Stimulated activated CD8-positive, alpha-beta memory T cell treated with anti-CD3 and anti-CD28 coated beads, Interleukin-12 subunit alpha, Interleukin-12 subunit beta, amount 100 ng/mL, for 4 hours (primary cell): ENCODE measurements at places on chromosomes 6 and 20.

DNA sequence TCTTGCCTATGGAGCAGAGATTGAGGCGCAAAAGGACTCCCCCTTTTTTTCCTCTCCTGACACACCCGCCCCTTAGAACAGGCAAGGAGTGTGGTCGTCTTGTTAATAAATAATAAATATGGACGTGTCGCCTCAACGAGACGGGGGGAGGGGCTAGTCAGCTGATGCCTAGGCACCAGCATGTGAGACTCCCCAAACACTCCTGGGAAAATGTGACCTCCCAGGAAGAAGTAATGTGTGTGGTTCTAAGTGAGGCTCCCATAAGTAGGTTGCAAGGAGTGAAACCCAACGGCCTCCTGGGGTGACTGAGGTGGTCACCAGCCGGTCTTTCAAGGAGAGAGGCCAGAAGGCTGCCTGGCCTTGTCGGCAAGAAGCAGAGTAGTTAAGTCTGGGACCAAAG is 1.1 kb upstream of the FAXC start:
- DNase-seq, result no peak

- no peak for DNase-seq
These were observed 10.2 kb downstream of the DYNLRB1 start for GRCh38 chr20:34526466-34526865.

DNA sequence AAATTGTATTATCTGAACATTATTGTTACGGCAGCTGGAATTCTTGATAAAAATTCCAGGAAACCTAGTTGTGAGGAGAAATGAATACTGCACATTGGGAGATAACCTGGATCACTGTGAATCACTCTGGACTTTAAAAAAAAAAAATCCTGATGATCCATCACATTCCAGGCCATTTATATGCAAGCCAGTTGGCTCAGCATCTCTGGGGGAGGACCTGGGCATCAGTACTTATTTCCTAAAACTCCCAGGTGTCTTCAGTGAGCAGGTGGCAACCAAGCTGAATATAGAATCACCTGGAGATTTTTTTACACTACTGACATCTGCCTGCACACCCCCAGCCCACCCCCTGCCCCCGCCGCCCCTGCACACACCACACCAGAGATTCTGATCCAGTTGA is 39.1 kb upstream of the SIRT5 start:
- DNase-seq, result no peak

GRCh38 chr6:79001415-79001814 is 76.6 kb downstream of the PHIP start:
- no peak for DNase-seq

DNA sequence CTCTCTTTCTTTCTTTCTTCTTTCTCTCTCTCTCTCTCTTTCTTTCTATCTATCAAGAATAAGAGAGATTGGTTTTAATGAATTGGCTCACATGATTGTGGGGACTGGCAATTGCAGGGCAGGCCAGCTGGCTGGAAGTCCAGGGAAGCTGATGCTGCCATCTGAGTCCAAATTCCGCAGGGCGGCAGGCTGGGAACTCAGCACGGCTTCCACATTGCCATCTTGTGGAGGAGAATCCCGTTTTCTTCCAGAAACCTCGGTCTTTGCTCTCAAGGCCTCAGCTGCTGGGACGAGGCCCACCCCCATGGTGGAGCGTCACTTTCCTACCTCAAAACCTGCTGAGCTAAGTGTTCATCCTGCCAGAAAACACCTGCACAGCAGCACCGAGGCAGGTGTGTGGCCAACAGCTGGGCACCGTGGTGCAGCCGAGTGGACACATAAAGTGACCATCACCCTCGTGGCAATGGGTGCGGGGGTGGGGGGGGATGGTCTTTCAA is 58.8 kb upstream of the SLCO4A1 start:
- no peak for DNase-seq

GRCh38 chr6:154353626-154354025 is 3.0 kb downstream of the IPCEF1 start:
- DNase-seq, result no peak

- no peak for DNase-seq
These were observed 1235.4 kb upstream of the GJE1 start for GRCh38 chr6:140897349-140897748.

DNA sequence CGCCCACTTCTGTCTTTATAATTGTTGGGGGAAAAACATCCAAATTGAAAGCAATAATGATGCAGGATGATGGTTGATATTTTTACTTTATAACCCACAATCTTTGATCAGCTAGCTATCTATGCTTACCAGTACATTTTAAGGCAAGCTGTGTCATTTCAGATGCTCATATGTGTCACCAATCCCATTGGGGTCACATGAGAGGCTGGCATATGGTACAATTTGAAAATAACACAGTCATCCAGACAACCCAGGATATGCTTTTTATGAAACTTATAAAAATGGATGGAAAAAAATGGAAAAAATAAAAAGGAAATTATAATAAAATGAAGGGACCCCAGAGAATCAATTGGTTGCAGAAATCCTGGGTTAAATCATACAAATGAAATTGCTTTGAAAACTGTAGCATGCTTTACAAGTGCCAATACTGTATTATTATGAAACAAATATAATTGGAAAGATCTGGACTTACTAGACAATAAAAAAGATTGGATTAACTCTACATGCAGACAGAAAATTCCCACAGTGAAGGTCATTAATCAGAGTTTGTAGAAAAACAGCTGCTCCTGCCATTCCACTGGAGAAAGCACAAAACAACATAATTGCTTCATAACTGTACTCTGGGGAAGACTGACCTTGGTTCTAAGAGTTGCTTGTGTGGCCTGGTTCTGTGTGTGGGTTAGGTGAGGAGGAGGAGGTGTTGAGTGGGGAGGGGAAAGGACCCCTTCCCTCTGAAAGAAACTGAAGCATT is 13.3 kb upstream of the PRIM2 start:
- DNase-seq, result no peak

DNA sequence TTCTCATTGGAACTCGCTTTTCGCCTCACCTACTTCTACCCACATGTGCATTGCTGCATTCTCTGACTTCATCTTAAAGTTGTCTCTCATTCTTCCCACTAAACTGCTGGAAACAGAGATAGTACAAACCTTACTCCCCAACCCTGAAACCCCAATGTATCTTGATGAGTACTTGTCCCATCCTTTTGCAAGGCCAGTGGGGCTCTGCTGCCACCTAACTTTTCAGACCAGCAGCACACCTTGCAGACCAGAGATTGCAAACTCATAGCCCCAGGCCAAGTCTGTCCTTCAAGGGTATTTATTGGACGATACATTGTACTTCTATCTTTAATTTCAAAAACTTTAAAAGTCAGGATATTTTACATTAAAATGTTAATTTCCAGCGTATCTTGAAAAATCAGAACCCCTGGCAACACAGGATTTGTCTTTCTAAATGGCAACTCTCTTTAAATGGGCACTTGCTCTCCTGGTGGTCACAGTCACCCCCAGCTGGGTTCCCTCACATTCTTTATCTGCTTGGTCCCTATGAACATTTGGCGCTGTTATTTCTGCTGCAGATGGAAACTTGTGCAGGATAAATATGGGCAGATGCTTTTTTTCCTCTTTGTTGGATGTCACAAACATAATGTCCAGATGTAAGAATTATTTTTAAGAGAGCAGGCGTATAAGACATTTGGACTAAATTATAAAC is 83.9 kb downstream of the SOD2 start:
- DNase-seq, result no peak

- no peak for DNase-seq
These were observed 365.6 kb downstream of the FARS2 start for GRCh38 chr6:5626727-5627426.

GRCh38 chr20:49482621-49483017 is at the start of gene KCNB1:
Gene KCNB1 (minus strand): TSS chr20:49482668. CDS start chr20:49482480, 188 bp downstream.
- no peak for DNase-seq

GRCh38 chr6:158040051-158040803 is 58.6 kb downstream of the SYNJ2 start:
- DNase-seq, result no peak

DNA sequence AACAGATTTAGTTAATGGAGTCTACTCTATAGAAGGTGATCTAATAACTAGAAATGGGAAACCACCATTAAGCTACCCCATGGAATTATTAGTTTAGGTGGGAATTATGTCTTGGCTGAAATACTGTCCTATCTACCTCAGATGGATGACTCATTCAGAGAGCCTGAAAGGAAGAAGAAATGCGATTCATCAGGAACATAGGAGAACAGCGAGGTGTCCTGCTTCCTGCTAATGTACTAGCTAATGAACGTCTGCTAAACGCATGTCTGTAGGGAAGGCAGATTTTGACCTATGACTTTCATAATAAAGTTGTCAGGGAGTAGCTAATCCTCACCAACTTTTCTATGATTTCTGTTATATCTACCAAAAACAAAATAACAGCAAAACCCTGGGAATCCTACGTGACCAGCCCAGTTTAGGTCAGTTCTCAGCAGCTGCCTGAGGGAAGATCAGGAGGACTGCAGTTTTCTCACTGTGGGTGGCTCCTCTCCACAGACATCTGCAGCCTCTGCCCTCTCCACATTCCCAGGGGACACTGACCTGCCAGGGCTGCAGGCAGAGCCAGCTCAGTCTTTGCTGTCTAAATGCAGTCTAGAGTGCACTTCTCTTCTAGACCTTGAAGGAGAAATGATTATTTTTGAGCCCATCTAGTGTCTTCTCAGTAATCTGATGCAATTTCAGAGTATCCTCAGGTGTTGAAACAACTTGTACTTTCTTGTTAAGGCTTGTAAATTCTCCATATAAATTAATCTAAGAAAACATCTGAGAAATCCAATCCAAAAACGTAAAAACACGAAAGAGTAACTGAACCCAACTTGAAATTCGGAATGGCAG is 18.1 kb upstream of the SFT2D1 start:
- DNase-seq, result no peak

DNA sequence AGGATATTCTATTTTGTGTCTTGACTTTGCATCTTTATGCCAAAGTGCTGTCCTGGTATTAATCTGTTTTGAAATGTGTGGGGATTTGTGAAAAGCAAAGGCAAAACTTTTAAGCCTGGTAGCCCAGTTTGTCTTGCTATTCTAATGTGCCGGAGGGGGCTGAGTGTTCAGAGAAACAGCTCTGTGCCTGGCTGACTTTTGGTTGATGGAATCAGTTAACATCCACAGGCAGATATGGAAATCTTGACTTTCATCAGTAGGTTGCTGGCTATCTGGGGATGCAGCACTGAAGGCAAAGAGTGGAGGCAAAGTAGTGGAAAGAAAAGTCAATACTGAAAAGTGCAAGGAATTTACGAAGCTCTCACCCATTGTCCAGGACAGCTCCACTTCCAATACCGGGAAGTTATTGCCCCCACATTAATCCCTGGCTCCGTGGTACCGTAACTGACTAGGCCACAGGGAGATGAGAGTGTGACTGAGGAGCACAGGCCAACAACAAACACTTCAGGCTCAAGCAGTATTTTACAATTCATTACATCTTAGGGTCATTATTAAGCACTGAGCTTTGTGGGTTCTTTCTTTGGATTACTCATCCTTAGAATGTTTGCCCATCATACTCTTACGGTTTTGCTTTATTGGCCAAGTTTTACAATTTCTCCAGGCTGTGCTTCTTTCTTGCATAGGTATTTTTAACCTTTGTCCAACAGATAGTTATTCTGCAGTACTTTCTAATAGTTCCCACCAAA is 164.6 kb downstream of the MTFR2 start:
- DNase-seq, result no peak

DNA sequence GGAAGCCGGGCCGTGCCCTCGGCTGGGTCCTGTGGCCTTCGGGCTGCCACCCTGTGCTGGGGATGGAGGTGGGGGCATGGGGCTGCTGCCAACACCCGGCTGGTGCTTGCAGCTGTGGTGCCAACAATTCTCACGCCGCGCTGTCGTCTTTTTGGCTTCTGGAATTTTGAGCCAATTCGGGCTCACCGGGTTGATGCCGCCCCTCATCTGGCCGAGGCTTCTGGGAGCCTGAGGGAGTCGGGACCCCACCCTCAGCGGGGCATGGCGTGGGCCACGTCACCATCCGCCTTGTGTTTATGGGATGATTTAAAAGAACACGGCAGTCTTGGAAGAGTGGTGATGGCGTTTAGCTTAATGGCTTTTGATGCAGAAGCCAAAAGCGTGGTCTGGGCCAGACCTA is 8.7 kb upstream of the NPBWR2 start:
- DNase-seq, result no peak

- no peak for DNase-seq
These were observed 99.0 kb downstream of the CAP2 start for GRCh38 chr6:17492350-17492749.

- no peak for DNase-seq
These were observed 224.2 kb downstream of the DLL1 start for GRCh38 chr6:170066679-170067078.

- no peak for DNase-seq
These were observed 5.1 kb upstream of the EPHA7 start for GRCh38 chr6:93424303-93425064.

- DNase-seq, result no peak
These were observed 36.8 kb upstream of the CDKAL1 start for GRCh38 chr6:20497216-20498040.

DNA sequence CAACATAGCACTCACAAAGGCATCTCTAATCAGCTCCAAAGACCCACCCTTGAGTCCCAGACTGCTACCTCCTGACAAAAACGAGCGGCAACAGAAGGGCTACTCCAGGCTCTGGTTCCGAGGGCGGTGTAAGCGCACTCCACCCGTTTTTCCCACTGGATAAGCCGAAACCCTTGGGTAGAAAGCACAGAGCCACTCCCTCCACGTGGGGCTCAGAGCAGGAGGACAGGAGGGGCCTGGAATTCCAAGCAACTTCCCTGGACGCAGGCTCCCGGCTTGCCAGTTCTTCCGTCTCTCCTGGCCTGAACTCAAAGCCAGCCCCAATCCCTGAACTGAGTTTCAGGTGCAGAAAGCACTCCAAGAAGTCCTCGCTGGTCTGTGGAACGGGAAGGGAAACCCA is 7.4 kb downstream of the GMEB2 start:
- no peak for DNase-seq

DNA sequence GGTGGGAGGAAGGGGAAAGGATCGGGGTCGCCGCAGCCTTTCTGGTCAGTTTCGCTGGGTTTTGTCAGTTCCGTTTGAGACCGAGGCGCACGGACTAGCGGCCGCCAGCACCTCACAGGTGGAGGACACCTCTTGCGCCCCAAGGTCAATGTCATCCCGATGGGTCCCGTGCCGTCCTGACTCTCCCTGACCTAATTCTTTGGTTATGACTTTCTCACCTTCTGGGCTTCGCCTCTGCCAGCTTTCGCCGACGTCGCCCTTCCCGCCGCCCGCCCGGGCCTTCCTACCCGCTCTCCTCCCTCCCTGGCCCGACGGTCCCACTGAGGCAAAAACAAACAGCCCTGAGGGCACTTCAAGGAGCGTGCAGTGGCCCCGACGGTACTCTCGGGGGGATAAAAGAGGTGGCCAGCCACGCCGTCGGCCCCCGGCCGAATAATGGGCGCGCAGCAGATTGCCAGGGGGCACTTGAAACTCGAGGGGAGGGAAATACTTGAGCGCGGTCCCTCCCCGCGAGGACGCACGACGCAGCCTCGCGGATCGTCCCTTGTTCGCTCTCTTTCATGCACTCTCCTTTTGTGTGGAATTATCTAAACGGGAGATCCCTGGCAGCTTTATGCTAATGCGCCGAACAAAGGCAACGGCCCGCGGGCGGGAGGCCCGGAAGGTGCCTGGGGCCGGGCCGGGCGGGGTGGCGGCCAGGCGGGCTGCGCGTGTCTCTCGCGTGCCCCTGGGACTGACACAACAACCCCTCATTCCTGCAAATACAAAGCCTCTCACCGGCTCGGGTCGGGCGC is 3.9 kb upstream of the INSM1 start:
- DNase-seq, result no peak
